ENCODE measurements at places on chromosomes 11 and 22. TPM values are rescaled to one million over a fixed set of nuclear protein-coding genes. Genes with fewer than 3 reads are reported as not detected.
A peak's percentile ranks its signal among the peaks of the same experiment; 100 is the strongest.

DNA sequence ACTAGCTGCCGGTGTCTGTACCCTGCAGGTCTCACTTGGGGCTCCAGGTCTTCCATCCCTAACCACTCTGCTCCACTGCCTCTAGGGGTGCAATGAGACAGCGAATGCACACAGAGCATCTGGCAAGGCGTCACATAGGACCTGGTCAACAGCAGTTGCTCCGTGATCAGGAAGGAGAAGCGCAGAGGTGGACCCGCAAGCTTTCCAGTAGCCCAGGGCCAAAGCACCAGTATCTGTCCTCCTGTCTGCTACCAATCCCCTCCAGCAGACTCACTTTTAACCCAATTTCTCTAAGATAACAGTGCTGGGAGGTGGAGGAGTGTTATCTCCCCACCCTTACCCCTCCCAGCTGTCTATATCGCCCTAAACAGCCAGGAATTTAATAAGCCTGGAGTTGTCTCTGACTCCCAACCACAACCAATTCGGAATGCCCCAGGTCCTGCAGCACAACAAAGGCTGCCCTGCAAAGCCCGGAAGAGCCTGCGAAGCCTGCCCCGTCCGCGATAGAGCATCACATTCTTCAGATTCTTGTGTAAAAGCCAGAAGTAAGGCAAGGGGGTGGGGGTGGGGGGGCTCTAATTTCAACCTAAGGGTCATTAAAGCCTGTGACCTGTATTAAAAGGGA, 19.3 kb downstream of the MYH9 start:
- no peak overlapping the region for H3K4me3 ChIP-seq
- H3K4me1 ChIP-seq = peaks cover 81% of the 10 kb centered on the region
- H3K36me3 ChIP-seq = peaks cover 7% of the 10 kb centered on the region

- H3K4me1 ChIP-seq = no peaks in the 10 kb centered on the region
- no peak overlapping the region for H3K4me3 ChIP-seq
- H3K27me3 ChIP-seq = no peaks in the 10 kb centered on the region
- DNase-seq = no peak
- H3K27ac ChIP-seq = no peak overlapping the region
These were observed 13.1 kb downstream of the CCDC34 start for GRCh38 chr11:27349919-27350318.

The ABCG4 gene
- total RNA-seq = 0.13 TPM

GRCh38 chr11:117392979-117393378, 65.3 kb downstream of the CEP164 start:
- H3K4me3 ChIP-seq = no peak overlapping the region
- no peak overlapping the region for H3K27ac ChIP-seq

The MS4A14 gene
- total RNA-seq = 0.35 TPM

The NLRP10 gene
- total RNA-seq = not detected

The PRODH gene
- total RNA-seq = 7.1 TPM

DNA sequence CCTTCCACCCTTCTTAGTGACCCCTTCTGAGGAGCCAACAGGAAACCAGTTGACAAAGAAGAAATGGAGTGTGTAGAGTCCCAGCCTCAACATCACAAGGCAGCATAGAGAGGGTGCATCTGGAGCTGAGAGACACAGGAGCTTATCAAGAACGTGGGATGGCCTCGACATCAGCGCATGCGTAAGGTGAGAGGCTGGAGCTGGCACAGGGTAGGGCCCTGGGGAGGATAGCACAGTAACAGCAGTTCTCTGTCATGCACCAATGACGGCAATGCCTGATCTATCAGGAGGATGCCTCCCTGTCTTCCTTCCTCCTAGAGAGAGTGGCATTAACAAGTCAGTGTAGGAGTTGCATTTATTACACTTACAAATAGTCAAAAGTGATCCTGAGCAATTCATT, 426.1 kb downstream of the NTM start:
- peaks cover 2% of the 10 kb centered on the region for H3K27me3 ChIP-seq
- no peak for DNase-seq
- no peaks in the 10 kb centered on the region for H3K36me3 ChIP-seq

The NPAS4 gene
- total RNA-seq = 0.27 TPM

The MRGPRF gene
- total RNA-seq = 10.2 TPM

- H3K36me3 ChIP-seq = no peaks in the 10 kb centered on the region
- H3K27me3 ChIP-seq = peaks cover 5% of the 10 kb centered on the region
- H3K4me1 ChIP-seq = peaks cover 16% of the 10 kb centered on the region
- H3K27ac ChIP-seq = no peak overlapping the region
These were observed 32.4 kb upstream of the NAV2 start for GRCh38 chr11:19679952-19680828.

- H3K4me1 ChIP-seq = peaks cover 10% of the 10 kb centered on the region
- H3K27ac ChIP-seq = peak overlapping the region; percentile 97
- DNase-seq = peak; percentile 14
These were observed 933 bp upstream of the DLAT start for GRCh38 chr11:112024178-112024772.

- H3K36me3 ChIP-seq = no peaks in the 10 kb centered on the region
- no peak for DNase-seq
- H3K27ac ChIP-seq = no peak overlapping the region
- H3K27me3 ChIP-seq = no peaks in the 10 kb centered on the region
- H3K4me3 ChIP-seq = no peak overlapping the region
These were observed 260.2 kb upstream of the CCDC90B start for GRCh38 chr11:83546368-83546767.

- peaks cover 46% of the 10 kb centered on the region for H3K4me1 ChIP-seq
- DNase-seq = peak; percentile 88
- peak overlapping the region; percentile 75 for H3K4me3 ChIP-seq
- H3K36me3 ChIP-seq = peaks cover 44% of the 10 kb centered on the region
These were observed 2.2 kb downstream of the SLC25A22 start for GRCh38 chr11:795634-796564.

GRCh38 chr11:131402040-131402439, 31.6 kb downstream of the NTM start:
- H3K36me3 ChIP-seq = no peaks in the 10 kb centered on the region
- no peak overlapping the region for H3K4me3 ChIP-seq
- no peaks in the 10 kb centered on the region for H3K4me1 ChIP-seq

The P2RX3 gene
- 1.5 TPM for total RNA-seq

The RHOD gene
- 14.2 TPM for total RNA-seq

- H3K27me3 ChIP-seq = no peaks in the 10 kb centered on the region
- DNase-seq = no peak
- no peak overlapping the region for H3K27ac ChIP-seq
- H3K4me1 ChIP-seq = peaks cover 3% of the 10 kb centered on the region
- H3K4me3 ChIP-seq = no peak overlapping the region
These were observed 2.5 kb downstream of the CHORDC1 start for GRCh38 chr11:90220391-90220790.

The KCNK4 gene
- total RNA-seq = 0.13 TPM

- no peak for DNase-seq
- peaks cover 20% of the 10 kb centered on the region for H3K4me1 ChIP-seq
- H3K36me3 ChIP-seq = no peaks in the 10 kb centered on the region
- no peak overlapping the region for H3K27ac ChIP-seq
- H3K27me3 ChIP-seq = no peaks in the 10 kb centered on the region
These were observed 14.0 kb downstream of the RSPH14 start for GRCh38 chr22:23127788-23128187.

GRCh38 chr11:110425751-110426545, 3.8 kb upstream of the FDX1 start:
- H3K27ac ChIP-seq = no peak overlapping the region
- H3K27me3 ChIP-seq = no peaks in the 10 kb centered on the region
- peaks cover 7% of the 10 kb centered on the region for H3K4me1 ChIP-seq
- DNase-seq = no peak
- H3K36me3 ChIP-seq = no peaks in the 10 kb centered on the region

The SCO2 gene
- 0.40 TPM for total RNA-seq

The MIF gene
- 179 TPM for total RNA-seq

DNA sequence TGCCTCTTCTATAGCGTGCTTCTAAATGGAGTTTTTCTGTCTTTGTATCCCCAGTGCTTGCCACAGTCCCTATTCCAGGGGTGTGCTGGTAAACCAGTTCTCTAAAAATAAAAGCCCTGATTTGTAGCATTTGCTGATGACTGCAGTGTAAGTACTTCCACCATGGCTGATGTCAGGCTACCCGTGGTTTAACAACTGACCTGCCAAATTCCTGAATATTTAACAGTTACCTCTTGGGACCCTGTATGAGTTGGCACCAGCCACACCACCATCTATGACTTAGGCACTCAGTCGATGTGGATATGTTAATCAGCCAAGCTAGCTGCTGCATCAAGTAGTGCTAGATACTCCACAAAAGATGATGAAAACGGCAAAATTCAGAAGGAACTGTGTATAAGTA, 94.0 kb upstream of the MTNR1B start:
- no peak overlapping the region for H3K4me3 ChIP-seq
- DNase-seq = no peak
- H3K36me3 ChIP-seq = no peaks in the 10 kb centered on the region
- no peaks in the 10 kb centered on the region for H3K27me3 ChIP-seq
- H3K27ac ChIP-seq = no peak overlapping the region

DNA sequence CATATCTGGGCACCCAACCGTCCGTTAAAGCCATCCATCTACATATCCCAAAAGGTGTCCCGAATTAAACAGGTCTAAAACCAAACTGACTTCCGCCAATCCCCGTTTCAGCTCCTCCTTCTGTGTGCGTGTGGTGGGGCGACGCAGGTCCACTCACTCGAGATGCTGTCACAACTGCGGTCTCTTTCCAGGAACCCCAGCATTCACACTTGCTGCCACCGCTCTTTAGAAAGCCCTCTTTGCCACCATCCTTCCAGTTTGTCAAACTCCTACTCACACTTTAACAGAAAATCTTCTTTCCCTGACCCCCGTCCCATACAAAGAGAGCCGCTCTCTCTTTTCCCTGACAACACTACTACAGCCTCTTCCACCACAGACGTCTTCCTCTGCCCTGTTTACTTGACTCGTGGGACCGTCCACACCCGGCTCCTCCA, 467 bp downstream of the ESS2 start:
- DNase-seq = no peak
- H3K4me1 ChIP-seq = peaks cover 11% of the 10 kb centered on the region
- H3K27ac ChIP-seq = peak overlapping the region; percentile 36
- H3K36me3 ChIP-seq = peaks cover 36% of the 10 kb centered on the region
- peaks cover 28% of the 10 kb centered on the region for H3K27me3 ChIP-seq

- H3K4me1 ChIP-seq = peaks cover 33% of the 10 kb centered on the region
- H3K4me3 ChIP-seq = peak overlapping the region; percentile 67
- no peak for DNase-seq
- H3K27ac ChIP-seq = peak overlapping the region; percentile 89
These were observed 563 bp upstream of the ENDOD1 start for GRCh38 chr11:95088946-95089619.

DNA sequence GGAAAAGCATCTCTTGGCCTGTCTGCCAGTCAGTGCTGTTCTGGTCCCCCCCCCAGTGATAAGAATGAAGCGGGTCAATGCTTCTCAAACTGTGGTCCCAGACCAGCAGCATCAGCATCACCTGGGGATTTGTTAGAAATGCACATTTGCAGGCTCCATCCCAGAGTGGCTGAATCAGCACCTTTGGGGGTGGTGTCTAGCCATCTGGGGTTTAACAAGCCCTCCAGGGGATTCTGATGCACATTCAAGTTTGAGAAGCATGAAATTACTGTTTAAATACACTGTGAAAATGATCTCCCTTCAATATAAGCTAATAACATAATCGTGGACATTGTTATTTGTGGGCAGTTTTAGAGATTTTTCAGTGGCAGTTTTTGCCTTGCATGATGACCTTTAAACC, 133.5 kb downstream of the MYO18B start:
- H3K4me3 ChIP-seq = no peak overlapping the region
- H3K4me1 ChIP-seq = no peaks in the 10 kb centered on the region
- DNase-seq = no peak
- no peaks in the 10 kb centered on the region for H3K27me3 ChIP-seq
- H3K27ac ChIP-seq = no peak overlapping the region

DNA sequence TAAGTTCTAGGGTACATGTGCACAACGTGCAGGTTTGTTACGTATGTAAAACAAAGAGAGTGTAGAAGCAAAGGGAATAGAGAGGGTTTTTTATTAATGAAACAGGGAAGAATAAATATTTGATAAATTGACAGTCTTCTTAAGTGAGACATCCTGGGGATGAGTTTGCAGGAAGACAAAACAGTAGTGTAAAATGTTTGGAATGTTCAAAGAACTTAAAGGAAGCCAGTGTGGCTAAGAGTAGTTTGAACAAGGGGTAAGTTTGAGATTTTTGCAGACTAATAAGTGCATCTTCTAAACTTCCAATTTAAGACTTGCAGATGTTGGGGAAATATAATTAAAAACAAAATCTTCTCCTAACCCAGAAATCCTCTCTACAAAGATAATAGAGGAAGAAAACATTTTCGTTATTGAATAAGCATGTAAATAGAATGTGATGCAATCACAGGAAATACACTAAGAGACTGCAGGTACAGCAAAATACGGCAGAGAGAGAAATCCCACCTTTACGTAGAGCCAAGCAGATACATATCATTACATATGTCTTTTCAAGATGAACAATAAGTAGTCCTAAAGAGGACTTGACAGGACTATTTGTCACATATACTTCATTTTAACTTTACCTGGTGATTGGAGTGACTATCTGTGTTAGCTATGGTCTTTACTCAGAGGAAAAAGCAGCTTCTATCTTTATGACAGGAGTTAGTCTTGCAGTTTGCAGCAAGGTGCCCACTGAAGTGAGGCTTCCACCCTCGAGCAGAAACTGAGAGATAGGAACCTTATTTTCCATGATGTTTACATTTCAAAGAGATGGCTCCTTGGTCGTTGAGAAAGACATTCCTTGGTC, 402.1 kb downstream of the CNTN5 start:
- no peak overlapping the region for H3K4me3 ChIP-seq
- no peak for DNase-seq
- no peaks in the 10 kb centered on the region for H3K27me3 ChIP-seq
- no peaks in the 10 kb centered on the region for H3K36me3 ChIP-seq

- no peak overlapping the region for H3K27ac ChIP-seq
- no peak for DNase-seq
- H3K4me1 ChIP-seq = peaks cover 20% of the 10 kb centered on the region
- H3K27me3 ChIP-seq = peaks cover 13% of the 10 kb centered on the region
- no peak overlapping the region for H3K4me3 ChIP-seq
These were observed 2.5 kb downstream of the RAC2 start for GRCh38 chr22:37241351-37242142.

The ISX gene
- total RNA-seq = not detected

DNA sequence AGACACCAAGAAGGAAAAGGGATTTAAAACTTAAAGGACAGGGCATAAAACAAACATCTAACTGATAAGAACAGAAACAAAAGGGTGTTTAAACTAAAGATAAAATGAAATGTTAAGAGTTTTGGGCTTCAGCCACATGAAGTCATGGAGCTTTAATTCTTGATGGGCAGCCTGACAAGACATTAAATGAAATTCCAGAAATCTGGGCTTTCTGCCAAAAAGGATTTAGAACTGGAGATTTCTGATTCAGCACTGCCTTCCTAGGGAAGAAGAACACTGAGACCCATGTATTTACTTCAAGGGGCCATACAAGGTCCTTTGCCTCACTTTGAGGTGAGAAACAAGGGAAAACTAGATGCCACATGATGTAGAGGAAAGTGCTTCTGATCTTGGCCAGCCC, 355.9 kb upstream of the RAG2 start:
- H3K27me3 ChIP-seq = no peaks in the 10 kb centered on the region
- peak; percentile 85 for DNase-seq
- H3K36me3 ChIP-seq = no peaks in the 10 kb centered on the region
- peaks cover under 1% of the 10 kb centered on the region for H3K4me1 ChIP-seq
- no peak overlapping the region for H3K27ac ChIP-seq
- no peak overlapping the region for H3K4me3 ChIP-seq

The ANKK1 gene
- 0.09 TPM for total RNA-seq

Measured in muscle of leg (tissue), 16 donors.